ENCODE measurements at places on chromosomes 12 and 14. TPM values are rescaled to one million over a fixed set of nuclear protein-coding genes. Genes with fewer than 3 reads are reported as not detected.

The ZDHHC17 gene
- total RNA-seq = 26.1 TPM

The VRTN gene
- total RNA-seq = not detected

The TAS2R42 gene
- not detected for total RNA-seq

The MANSC1 gene
- 2.6 TPM for total RNA-seq

The C12orf54 gene
- total RNA-seq = 0.53 TPM

The ZNF605 gene
- total RNA-seq = 6.3 TPM

The ALX1 gene
- 0.26 TPM for total RNA-seq

The REP15 gene
- 0.53 TPM for total RNA-seq

The RNASE2 gene
- not detected for total RNA-seq

The NTF3 gene
- total RNA-seq = not detected

The ATL1 gene
- total RNA-seq = 0.79 TPM

The CTSG gene
- not detected for total RNA-seq

The GNG2 gene
- total RNA-seq = not detected

The KRT71 gene
- total RNA-seq = not detected

The TSPAN8 gene
- 0.26 TPM for total RNA-seq

The KRT79 gene
- 0.26 TPM for total RNA-seq

The DNAI7 gene
- total RNA-seq = 0.13 TPM

The WSCD2 gene
- not detected for total RNA-seq

The COQ6 gene
- 13.4 TPM for total RNA-seq

The SMCO2 gene
- 1.8 TPM for total RNA-seq

The RDH16 gene
- 1.6 TPM for total RNA-seq

The PLEKHD1 gene
- total RNA-seq = 0.26 TPM

The TEX22 gene
- total RNA-seq = 0.38 TPM

The INTS13 gene
- total RNA-seq = 19.7 TPM

The TEX52 gene
- total RNA-seq = not detected

The IL26 gene
- not detected for total RNA-seq

The PCED1B gene
- 0.51 TPM for total RNA-seq

The SOAT2 gene
- not detected for total RNA-seq

The DBX2 gene
- total RNA-seq = not detected

The RDH5 gene
- total RNA-seq = 1.1 TPM

The GATC gene
- total RNA-seq = 15.1 TPM

The FIGNL2 gene
- total RNA-seq = not detected

The MNAT1 gene
- 40.3 TPM for total RNA-seq

The SLC8A3 gene
- under 0.01 TPM for total RNA-seq

The CYP46A1 gene
- 0.13 TPM for total RNA-seq

The LRP6 gene
- total RNA-seq = 23.0 TPM

The OLR1 gene
- not detected for total RNA-seq

The ZDHHC22 gene
- not detected for total RNA-seq

The NFATC4 gene
- 4.7 TPM for total RNA-seq

The OAS3 gene
- 1.3 TPM for total RNA-seq

The NRXN3 gene
- under 0.01 TPM for total RNA-seq

The AHNAK2 gene
- total RNA-seq = 367 TPM

The RBP5 gene
- total RNA-seq = not detected

The NRDE2 gene
- total RNA-seq = 6.1 TPM

The PLEKHH1 gene
- total RNA-seq = 4.7 TPM

The SHMT2 gene
- total RNA-seq = 413 TPM

The TBX3 gene
- total RNA-seq = 0.38 TPM

The PRH2 gene
- total RNA-seq = not detected

The LMO3 gene
- 3.3 TPM for total RNA-seq

The FKBP11 gene
- total RNA-seq = 12.4 TPM

The FOXM1 gene
- 0.79 TPM for total RNA-seq

The FOXA1 gene
- 5.3 TPM for total RNA-seq

Measured in bronchial epithelial cell (primary cell).